ENCODE measurements at places on chromosomes 6 and 20.

DNA sequence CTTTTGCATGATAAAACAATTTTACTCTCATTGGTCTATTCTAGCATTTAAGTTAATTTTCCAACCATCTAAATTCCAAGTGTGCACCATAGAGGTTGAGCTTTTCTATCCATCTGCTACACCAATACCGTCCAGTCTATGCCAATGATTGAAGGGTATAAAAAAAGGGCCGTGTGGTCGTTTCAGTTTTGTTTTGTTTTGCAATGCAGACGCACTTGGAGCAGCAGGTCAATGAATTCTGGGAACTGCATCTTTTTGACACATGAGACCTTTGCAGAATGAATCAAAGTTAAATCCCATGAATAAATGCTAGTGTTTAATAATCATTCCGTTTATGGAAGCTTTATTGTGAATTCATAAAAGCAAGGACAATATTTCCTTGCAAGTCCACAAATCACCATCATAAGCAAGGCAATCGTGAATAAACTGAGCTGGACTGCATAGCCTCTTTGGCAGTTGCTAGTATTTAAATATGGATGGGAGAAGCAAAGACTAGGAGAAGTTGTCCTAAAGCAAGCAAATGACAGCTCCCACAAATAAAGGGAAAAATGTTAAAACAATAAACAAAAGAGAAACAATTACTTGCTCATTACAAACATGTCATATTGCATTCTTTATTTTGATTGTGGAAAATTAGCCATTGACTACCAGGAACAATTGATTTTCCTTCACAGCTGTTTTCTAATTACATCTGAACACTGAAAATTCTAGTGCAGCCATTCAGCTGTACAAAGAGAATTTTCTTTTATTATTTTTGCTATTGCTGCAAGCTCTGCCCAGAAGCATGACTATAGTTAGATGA, 649.7 kb upstream of the GJE1 start:
- DNase-seq = no peak

DNA sequence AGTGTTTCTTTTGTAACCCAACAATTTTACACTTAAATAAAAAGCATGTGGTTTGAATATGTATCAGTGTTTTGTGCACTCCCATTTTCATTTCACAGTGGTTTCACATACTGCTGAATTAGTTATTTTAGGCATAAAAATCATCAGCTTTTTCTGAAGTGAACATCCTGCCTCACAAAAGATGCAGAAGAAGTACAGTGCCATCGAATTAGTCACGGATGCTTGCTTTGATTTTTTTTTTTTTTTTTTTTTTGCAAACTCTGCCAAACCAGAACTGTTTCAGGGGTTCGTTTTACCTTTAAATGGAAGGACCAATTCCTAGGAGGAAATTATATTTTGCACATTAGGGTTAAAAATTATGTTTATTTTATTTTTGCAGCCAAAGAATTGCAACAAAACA, 158.6 kb downstream of the RPS12 start:
- DNase-seq = no peak

GRCh38 chr20:32218156-32218900, 10.6 kb downstream of the POFUT1 start:
- no peak for DNase-seq

GRCh38 chr20:51972056-51972455, 169.7 kb upstream of the SALL4 start:
- no peak for DNase-seq

DNA sequence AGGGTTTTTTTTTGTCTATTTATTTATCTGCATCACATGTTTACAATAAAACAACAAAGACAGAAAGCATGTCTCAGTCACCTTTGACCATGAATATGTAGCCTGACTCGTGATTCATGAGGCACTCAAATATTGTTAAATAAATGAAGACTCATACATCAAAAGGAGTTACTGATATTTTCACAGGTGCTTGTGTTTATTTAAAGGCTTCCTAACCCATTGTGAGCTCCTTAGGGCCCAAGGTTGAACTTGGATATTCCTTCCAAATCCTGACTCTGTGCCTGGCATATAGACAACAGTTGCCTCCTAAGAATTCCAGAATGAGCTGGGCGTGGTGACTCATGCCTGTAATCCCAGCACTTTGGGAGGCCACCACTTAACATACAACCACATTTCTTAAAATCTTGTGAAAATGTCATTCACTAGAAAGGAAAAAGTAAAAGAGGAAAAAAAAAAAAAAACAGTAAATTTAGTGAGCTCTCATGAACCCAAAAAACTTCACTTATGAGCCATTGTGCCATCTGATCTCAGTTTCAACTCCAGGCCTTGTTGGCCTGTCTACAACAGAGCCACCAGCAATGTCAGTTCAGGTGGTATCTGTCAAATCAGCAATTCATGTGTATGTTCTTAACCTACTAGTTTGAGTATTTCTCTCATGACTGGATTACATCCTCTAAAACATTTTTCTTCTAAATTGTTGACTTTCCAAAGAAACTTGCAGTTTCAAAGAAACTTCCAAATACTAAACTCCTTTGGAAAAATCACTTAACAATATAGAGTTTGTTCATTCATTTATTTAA, 162.7 kb upstream of the MARCKS start:
- no peak for DNase-seq

- peak; percentile 69 for DNase-seq
Measured at GRCh38 chr6:161393839-161394364, 120.0 kb upstream of the AGPAT4 start.

- DNase-seq = no peak
Measured at GRCh38 chr20:36800410-36800809, 26.8 kb upstream of the DSN1 start.

DNA sequence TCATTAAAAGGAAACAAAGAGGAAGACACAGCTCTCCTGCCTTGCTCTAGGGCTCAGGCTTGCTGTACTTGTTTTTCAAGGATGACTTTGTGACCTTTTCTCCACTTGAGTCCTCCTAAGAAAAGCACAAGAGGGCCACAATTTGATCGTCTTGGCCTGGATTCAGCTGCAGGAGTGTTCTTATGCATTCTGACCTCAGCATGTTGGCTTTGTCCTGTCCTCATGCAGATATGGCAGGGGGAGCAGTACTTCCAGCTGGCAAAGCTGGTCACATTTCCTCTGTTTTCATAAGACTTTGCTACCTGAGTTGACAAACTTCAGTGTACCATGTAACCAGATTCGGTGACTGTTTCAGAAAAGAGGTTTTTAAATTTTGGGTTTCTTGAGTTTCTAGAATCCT, 30.8 kb downstream of the KDM1B start:
- no peak for DNase-seq

GRCh38 chr6:88662653-88663174, 300.7 kb downstream of the RNGTT start:
- DNase-seq = no peak

- DNase-seq = no peak
Measured at GRCh38 chr6:26327450-26328264, 37.3 kb upstream of the BTN3A2 start.

- no peak for DNase-seq
Measured at GRCh38 chr6:30612213-30612612, 4.8 kb downstream of the PPP1R10 start.

GRCh38 chr6:22062807-22063408, 233.9 kb downstream of the PRL start:
- no peak for DNase-seq

DNA sequence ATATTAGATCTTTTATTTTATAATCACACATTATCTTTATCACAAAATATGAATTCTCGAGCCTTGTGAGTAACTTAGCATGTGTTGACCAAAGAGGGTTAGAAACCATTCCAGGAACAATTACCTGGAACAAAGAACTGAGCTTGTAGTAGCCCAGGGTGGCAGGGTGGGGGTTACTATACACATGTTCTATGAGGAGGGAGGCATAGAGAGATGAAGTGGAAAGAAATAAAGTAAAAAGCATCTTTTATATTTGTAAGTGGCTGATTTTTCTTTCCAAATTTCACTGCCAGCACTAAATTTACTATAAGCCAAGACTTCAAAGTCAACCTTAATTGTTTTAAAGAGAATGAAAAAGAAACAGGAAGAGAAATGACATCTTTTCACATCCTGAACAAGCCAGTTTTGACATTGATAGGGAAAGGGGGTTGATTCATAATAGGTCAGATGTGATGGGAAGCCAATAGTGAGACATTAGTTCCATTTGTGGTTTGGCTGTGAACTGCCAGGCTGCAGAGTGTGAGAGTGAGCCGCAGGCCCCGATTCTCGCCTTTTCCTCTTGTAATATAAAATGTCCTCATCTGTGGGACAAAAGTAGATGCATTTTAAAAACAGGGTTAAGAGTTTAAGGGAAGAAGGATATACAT, 52.7 kb upstream of the MYB start:
- DNase-seq = no peak

DNA sequence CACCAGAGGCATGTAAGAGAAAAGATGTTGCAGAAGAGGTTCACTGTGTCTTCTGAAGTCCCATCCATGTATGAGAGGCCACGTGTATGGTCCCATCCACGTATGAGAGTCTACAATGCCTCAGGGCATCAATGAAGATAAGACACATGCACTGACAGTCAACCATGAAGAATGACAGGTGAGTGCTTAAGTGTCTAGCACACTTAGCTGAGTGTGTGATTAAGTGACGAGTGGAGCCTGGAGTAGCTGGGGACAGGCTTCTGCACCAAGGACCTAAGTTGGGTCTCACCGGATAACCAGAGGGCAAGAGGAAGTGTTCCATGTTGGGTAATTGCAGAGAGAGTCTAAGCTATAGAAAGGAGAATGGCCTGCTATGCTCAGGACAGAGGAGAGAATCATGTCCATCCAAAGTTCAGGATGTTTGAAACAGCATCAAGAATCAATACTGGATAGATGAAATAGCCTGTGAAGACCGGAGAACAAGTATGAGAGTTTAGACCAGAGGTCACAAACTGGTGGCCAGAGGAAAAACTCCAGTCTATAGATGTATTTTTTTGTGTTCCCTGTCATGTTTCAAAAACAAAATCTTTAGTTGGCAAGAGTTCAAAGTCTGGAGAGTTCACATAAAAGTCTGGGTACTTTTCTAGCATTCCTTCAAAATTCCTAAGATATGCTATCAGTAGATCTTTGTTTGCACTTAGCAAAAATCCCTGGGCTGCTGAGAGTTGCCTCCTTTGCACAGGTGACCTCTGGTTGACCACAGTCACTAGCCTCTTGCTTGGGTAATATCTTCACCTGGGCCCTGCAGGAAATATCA, 165.8 kb downstream of the KIF16B start:
- DNase-seq = no peak

DNA sequence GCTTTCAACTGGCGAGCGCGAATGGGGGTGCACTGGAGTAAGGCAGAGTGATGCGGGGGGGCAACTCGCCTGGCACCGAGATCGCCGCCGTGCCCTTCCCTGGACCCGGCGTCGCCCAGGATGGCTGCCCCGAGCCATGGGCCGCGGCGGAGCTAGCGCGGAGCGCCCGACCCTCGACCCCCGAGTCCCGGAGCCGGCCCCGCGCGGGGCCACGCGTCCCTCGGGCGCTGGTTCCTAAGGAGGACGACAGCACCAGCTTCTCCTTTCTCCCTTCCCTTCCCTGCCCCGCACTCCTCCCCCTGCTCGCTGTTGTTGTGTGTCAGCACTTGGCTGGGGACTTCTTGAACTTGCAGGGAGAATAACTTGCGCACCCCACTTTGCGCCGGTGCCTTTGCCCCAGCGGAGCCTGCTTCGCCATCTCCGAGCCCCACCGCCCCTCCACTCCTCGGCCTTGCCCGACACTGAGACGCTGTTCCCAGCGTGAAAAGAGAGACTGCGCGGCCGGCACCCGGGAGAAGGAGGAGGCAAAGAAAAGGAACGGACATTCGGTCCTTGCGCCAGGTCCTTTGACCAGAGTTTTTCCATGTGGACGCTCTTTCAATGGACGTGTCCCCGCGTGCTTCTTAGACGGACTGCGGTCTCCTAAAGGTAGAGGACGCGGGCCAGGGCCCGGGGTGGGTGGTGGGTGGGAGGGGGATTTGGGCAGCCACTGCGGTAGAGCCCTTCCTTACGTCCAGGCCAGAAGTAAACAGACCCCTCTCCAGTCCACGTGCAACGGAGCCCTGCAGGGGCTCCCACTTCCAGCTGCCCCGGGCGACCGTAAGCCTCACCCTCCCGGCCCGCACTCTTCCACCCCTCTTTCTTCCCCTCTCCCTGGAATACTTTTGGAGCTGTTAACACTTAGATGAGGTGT, 998 bp downstream of the BMP2 start:
- no peak for DNase-seq

GRCh38 chr20:17273717-17274116, 46.9 kb downstream of the PCSK2 start:
- DNase-seq = no peak

DNA sequence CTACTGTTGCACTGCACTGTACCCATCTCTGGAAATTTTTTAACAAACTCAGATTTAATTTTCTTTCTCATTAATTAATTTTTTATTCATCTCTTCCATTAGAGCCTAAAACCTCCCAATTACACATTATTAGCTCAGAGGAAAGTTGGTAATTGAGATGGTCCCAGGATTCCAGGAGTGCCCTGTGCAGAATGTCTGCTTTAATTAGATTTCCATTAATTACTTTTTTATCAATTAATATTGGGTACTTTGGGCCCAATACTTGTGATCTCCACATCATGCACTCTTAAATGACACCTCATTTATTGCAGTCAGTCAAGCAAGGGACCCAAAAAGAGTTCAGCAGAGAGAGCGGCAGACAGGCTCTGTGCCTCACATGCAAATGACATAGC, 232.0 kb downstream of the PTPRT start:
- DNase-seq = no peak

DNA sequence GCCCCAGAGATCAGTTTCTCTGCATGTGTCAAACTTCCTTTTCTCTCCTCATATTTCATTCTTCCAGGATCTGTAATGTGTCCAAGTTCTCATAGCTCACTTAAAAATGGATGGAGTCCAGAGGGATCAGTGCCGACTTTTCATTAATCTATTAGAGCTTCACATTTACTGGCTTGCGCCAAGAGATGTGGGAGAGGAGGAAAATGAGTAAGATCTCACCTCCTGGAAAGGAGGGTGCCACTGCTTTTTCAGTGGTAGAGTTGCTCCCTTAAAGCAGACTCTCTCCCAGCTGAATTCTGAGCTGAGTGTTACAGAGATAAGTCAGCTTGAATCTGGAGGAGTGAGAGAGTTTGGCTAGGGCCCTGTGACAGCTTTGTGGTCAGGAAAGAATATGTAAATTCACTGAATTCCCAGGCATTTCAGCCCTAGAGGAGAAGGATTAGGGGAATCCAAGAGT, 175.9 kb downstream of the SOX4 start:
- peak; percentile 75 for DNase-seq

DNA sequence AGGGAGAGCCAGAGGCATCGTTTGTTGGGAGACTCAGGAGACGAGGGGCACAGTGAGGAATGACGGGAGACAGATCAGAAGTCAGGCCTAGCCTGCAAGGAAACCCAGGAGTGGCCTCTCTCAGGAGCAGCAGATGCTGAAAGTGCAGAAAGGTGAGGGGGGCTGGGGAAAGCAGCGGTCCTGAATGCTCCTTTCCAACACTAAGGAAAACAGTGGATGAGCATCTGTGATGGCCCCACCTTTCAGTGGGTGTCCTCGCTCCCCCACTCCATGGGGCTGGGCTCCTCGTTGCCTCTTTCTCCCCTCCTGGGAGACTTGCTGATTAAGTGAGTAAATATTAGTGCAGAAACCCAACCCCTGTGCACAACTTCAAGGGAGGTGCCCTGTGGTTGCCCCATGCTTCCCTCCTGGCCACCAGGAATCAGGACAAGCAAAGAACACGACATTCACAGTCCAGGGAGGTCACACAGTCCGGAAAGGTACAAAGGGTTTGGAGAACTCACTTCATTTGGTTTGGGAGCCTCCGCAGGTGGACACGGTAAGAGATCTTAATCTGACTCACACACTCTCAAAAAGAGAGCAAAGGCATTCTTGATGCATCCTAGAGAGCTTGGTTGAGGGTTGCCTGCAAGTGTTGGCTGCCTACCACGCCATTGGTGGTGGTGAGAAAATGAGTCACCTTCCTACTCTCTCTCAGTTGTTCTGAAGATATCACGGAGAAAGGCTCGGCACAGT, 9.7 kb upstream of the BPIFB1 start:
- DNase-seq = no peak
